Activated naive CD8-positive, alpha-beta T cell treated with anti-CD3 and anti-CD28 coated beads, Interleukin-2, amount 10 ng/mL, durations not matched to agents 7 days and 5 days (primary cell): ENCODE measurements at places on chromosomes 5 and 9. TPM values are rescaled to one million over a fixed set of nuclear protein-coding genes. Genes with fewer than 3 reads are reported as not detected.

GFI1B gene
- not detected for total RNA-seq

MYORG gene
- total RNA-seq = 4.7 TPM

FOXD4L6 gene
- not detected for total RNA-seq

FUT7 gene
- 0.62 TPM for total RNA-seq

PCDHA12 gene
- not detected for total RNA-seq

EGFL7 gene
- total RNA-seq = 1.1 TPM

DTWD2 gene
- total RNA-seq = 2.6 TPM
